ENCODE measurements at places on chromosomes 16 and 17. TPM values are rescaled to one million over a fixed set of nuclear protein-coding genes. Genes with fewer than 3 reads are reported as not detected.

The KRTAP4-11 gene
- total RNA-seq = not detected

The HSF4 gene
- total RNA-seq = 4.5 TPM

The ASPHD1 gene
- 8.7 TPM for total RNA-seq

The HOXB6 gene
- not detected for total RNA-seq

The MYH11 gene
- not detected for total RNA-seq

The CD300LG gene
- total RNA-seq = not detected

The ZSCAN10 gene
- 70.0 TPM for total RNA-seq

The PLCG2 gene
- total RNA-seq = 42.8 TPM

Measured in endodermal cell (in vitro differentiated cells).